ENCODE measurements at places on chromosomes 16 and 17. TPM values are rescaled to one million over a fixed set of nuclear protein-coding genes. Genes with fewer than 3 reads are reported as not detected.

DNA sequence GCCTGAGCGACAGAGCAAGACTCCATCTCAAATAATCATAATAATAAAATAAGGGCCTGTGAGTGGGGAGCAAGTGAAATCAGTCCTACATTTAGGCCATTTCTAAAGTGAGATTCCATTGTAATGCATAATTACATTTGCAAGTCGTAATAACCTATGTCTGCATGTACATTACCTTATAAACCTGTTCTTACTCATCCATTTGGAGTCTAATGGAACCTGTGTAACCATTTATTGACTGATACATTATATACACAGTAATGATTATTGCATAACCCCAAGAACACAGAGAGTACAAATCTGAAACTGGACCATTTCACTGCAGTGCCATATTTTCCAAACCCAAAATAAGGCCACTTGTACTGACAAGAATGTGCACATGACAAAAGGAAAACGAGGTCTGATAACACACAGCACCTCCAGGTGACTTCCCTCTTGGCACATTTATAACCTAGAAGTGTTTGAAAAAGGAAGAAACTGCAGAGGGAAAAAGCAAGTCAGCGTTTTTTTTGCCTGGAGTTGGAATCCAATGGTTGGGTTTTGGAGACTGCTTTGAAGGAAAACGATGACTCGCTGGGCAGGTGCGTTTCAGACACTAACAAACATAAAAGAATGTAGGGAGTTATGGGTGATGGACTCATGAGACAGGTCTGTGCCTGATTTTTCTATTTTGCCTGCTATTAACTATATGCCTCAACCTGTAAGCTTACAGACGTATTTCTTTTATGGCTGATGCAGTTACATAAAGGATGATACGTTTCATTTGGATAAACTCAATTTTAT lies 63.6 kb upstream of the KIFC3 start:
- DNase-seq, result no peak

SEZ6 gene
- not detected for total RNA-seq

DNA sequence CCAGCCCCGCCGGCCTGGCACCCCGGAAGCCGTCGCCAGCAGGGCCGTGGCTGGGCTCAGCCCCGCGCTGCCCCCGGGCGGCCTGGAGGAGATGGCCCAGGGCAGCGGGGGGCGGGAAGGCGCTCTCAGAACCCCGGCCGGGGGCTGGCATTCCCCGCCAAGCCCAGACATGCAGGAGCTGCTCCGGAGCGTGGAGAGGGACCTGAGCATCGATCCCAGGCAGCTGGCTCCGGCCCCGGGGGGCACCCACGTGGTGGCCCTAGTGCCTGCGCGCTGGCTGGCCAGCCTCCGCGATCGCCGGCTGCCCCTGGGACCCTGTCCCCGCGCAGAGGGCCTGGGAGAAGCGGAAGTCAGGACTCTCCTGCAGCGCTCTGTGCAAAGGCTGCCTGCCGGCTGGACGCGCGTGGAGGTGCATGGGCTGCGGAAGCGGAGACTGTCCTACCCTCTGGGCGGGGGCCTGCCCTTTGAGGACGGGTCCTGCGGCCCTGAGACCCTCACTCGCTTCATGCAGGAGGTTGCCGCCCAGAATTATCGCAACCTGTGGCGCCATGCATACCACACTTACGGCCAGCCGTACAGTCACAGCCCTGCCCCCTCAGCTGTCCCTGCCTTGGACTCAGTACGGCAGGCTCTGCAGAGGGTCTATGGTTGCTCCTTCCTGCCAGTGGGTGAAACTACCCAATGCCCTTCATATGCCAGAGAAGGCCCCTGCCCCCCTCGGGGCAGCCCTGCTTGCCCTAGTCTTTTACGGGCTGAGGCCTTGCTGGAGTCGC lies 551 bp downstream of the WDR81 start:
- no peak for DNase-seq

DNA sequence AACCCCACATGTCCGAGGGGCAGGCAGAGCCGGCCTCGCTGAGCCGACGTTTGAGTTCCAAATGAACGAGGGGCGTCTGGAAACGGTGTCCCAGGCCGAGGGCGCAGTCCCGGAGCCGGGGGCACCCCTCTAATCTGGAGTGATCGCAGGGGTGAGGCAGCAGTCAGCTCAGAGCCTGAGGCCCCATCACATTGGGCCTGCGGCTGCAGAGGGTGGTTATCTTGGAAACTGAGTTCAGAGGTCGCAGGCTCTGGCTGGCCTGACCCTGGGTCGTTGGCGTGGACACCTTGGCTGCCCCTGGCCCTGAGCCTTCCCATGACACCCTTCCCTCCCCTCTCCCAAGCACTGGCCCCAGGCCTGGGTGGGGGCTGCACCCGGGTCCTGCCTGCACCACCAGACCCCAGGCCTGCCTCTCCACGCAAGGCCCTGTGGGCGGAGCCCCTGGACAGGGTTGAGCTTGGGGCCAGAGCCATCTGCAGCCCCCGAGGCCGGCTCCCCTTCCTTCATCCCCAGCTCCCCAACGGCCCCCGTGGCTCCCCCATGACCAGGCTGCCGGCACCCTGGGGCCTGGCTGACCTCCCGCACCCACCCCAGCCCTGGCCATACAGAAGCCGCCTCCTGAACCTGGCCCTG lies 45.6 kb downstream of the ZFPM1 start:
- no peak for DNase-seq

RGS9 gene
- total RNA-seq, result 8.1 TPM

SPAG5 gene
- 8.3 TPM for total RNA-seq

DNA sequence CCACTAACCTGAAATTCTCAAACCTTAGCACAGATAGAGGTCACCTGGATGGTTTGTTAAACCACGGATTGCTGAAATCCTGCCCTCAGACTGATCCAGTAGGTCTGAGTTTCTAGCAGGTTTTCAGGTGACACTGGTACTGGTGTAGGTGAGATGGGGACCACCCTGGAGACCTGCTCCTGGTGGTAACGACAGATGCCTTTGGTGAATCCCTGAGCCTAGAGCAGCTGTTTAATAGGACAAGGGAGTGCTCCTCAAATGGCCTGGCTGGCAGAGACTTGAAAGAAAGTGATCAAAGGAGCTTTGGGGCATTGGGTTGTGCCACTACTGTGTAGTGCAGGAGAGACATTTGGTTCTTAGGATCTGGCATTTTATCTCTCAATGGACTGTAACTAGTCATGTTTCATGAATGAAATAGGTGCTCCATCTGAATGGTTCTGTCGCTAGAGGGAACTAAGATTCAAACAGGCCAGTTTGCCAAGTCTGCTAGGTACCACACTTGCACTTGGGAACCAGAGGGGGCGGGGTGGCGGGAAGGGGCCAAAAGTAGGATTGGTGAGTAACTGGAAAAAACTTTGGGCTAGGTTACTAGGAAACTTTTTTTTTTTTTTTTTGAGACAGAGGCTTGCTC lies 2.9 kb upstream of the IFI35 start:
- DNase-seq, result no peak

MRPL10 gene
- total RNA-seq, result 21.4 TPM
